ENCODE measurements at places on chromosomes 2 and 18. TPM values are rescaled to one million over a fixed set of nuclear protein-coding genes. Genes with fewer than 3 reads are reported as not detected.
A peak's percentile ranks its signal among the peaks of the same experiment; 100 is the strongest.

GRCh38 chr2:120701499-120701898 is 34.2 kb upstream of the GLI2 start:
- no peak overlapping the region for H3K27ac ChIP-seq
- H3K27me3 ChIP-seq = no peaks in the 10 kb centered on the region
- no peaks in the 10 kb centered on the region for H3K36me3 ChIP-seq

DNA sequence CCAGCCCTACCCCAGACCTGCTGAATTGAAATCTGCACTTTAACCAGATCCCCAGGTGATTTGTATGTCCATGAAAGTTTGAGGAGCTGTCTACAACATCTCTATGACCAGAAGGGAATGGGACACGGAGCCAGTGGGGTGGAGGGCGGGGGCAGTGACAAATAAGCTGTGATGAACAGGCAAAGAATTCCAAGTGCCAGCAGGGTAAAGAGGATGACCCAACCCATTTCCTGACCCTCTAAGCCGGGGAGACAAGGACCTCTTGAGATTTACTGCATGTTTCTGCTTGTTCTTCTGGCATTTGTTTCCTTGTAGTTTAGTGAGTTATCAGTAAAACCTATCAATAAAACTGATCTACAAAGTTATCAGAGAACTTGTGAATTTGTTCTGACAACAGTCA is 8.7 kb downstream of the TET3 start:
- H3K27me3 ChIP-seq = no peaks in the 10 kb centered on the region
- no peak overlapping the region for H3K4me3 ChIP-seq
- no peaks in the 10 kb centered on the region for H3K36me3 ChIP-seq
- H3K27ac ChIP-seq = no peak overlapping the region
- DNase-seq = no peak

DNA sequence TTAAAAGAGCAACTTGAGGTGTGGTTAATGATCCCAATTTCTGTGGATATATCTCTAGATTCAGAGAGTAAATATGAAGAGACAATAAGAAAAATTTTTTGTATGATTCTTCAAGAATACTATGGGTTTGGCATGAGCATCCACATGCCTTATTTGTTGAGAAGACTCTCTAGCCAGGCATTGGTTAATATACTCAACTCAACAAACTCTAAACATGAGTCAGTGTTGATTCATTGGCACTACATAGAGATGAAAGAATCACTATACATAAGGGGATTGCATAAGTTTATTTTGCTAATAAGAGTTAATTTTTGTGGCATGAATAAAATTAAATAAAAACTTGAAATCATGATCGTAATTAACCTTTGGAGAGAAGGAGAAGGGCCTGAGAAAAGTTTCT is 930.2 kb upstream of the LRRTM1 start:
- no peaks in the 10 kb centered on the region for H3K36me3 ChIP-seq
- no peaks in the 10 kb centered on the region for H3K4me1 ChIP-seq
- no peak overlapping the region for H3K27ac ChIP-seq

GRCh38 chr2:129396980-129397599 is 582.4 kb upstream of the RAB6C start:
- no peaks in the 10 kb centered on the region for H3K27me3 ChIP-seq
- no peak overlapping the region for H3K27ac ChIP-seq
- no peaks in the 10 kb centered on the region for H3K4me1 ChIP-seq
- no peaks in the 10 kb centered on the region for H3K36me3 ChIP-seq

GRCh38 chr2:40440835-40441234 is 11.1 kb downstream of the SLC8A1 start:
- H3K4me3 ChIP-seq = no peak overlapping the region
- no peaks in the 10 kb centered on the region for H3K36me3 ChIP-seq
- no peaks in the 10 kb centered on the region for H3K27me3 ChIP-seq

- H3K27ac ChIP-seq = no peak overlapping the region
- DNase-seq = no peak
- H3K27me3 ChIP-seq = no peaks in the 10 kb centered on the region
- H3K4me1 ChIP-seq = no peaks in the 10 kb centered on the region
- peaks cover 4% of the 10 kb centered on the region for H3K36me3 ChIP-seq
- no peak overlapping the region for H3K4me3 ChIP-seq
These were observed 17.9 kb downstream of the LPIN1 start for GRCh38 chr2:11764359-11764758.

DNA sequence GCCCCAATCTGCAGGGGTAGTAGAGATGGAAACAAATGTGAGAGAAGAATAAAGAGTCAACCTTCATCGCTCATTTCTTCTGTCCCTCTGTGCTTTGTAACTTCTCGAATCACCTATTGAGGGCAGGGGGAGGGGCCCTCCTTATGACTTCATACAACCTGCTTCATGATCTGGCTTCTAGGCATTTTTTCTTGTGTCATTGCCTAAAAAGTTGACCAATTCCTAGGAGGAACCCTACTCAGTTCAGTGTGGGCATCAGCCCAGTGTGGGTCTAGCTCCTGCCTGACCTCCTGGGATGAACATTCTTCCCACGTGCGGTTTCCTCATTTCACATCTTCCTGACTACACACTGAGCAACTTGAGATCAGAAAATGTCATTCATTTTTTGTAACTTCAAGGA is 46.3 kb upstream of the CREB1 start:
- no peak overlapping the region for H3K27ac ChIP-seq
- DNase-seq = no peak
- H3K4me1 ChIP-seq = peaks cover 8% of the 10 kb centered on the region
- H3K4me3 ChIP-seq = no peak overlapping the region

The ANKRD29 gene
- total RNA-seq = 10.2 TPM

GRCh38 chr2:71478806-71479205 is 25.4 kb downstream of the DYSF start:
- DNase-seq = no peak
- H3K36me3 ChIP-seq = no peaks in the 10 kb centered on the region
- no peak overlapping the region for H3K4me3 ChIP-seq
- no peaks in the 10 kb centered on the region for H3K4me1 ChIP-seq

The SRD5A2 gene
- not detected for total RNA-seq

The TEKT4 gene
- not detected for total RNA-seq

The SGO2 gene
- total RNA-seq = 3.2 TPM

GRCh38 chr2:234304950-234305349 is 191.9 kb downstream of the ARL4C start:
- DNase-seq = no peak
- H3K36me3 ChIP-seq = no peaks in the 10 kb centered on the region
- H3K4me1 ChIP-seq = no peaks in the 10 kb centered on the region
- H3K27me3 ChIP-seq = no peaks in the 10 kb centered on the region
- H3K27ac ChIP-seq = no peak overlapping the region

DNA sequence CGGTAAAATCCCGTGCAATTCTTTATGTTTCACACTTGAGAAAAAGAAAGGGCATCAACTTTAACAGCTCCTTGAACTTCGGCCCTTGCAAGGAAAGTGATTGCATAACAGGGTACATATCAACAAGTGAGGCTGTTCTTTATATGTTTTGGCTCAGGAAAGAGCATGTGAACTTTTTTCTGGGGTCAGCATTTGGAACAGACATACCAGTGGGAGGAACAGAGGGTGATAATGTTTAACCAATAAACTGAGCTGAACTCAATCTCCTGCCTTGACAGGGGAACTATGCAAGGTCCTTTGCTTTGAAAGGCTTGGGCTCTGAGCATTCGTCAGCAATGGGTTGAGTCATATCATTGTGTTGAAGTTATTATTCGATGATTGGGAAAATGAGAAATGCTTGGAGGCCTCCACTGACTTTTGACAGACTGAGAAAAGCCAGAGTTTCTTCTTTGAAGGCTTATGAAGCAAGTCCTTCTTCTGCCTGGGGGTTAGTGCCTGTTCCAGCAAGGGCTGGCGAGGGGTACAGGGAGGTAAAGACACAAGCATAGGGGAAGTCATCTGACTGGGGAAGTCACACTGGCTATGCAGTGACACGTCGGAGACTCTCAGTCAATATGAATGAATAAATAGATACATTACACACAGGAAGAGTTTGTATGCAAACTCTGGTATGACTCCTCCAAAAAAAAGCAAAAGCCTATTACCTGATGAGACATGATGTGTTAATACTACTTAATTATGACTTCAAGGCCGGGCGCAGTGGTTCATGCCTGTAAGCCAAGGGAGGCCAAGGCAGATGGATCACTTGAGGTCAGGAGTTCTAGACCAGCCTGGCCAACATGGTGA is 57.2 kb downstream of the CYB5A start:
- no peaks in the 10 kb centered on the region for H3K4me1 ChIP-seq
- no peak overlapping the region for H3K27ac ChIP-seq

DNA sequence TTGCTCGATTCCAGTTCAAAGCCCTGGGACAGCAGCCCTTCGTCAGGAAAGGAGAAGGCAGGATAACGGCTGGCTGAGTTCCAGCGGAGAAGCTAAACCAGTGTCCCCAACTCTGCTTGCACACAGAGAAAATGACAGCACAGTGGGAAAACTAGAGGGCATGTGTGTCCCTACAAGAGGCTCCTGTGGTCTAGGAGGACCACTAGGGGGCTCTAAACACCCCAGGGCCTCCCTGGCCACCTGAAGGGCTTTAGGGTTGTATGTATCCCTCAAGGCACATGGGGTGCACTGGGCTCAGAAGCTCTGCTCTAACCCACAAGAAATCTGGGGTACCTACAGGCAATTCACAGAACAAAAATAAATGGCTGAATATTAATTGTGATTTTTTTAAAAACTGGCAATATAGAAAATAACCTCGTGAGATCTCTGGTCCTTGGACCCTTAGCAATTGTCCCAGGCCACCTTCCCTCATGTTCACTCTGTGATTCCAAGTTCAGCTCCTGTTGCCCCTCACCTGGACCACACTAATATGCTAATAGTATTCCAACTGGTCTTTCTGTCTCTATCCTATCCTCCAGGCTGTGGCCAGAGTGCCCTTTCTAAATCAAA is 17.5 kb downstream of the STAT1 start:
- H3K4me1 ChIP-seq = no peaks in the 10 kb centered on the region
- no peak overlapping the region for H3K27ac ChIP-seq
- no peak for DNase-seq
- no peak overlapping the region for H3K4me3 ChIP-seq
- H3K27me3 ChIP-seq = no peaks in the 10 kb centered on the region

DNA sequence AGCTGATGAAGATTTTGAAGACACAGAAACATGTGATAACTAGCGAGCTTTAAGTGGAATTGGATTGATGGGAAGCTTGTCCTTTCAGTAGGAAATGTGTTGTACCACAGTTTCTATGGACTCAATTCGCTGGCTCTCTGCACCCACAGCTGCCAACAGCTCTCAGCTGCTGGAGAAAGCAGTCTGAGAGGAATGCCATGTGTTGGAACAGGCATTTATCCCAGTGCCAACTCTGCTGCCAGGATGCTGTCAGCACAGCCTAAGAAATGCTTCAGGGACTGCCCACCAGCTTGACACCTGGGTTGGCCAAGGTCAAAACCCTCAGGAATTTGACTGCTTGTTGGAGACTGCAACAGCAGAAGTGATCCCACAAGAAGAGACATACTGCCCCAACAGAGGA is 193.0 kb upstream of the THSD7B start:
- no peak for DNase-seq
- no peaks in the 10 kb centered on the region for H3K4me1 ChIP-seq
- H3K36me3 ChIP-seq = no peaks in the 10 kb centered on the region
- no peak overlapping the region for H3K27ac ChIP-seq

DNA sequence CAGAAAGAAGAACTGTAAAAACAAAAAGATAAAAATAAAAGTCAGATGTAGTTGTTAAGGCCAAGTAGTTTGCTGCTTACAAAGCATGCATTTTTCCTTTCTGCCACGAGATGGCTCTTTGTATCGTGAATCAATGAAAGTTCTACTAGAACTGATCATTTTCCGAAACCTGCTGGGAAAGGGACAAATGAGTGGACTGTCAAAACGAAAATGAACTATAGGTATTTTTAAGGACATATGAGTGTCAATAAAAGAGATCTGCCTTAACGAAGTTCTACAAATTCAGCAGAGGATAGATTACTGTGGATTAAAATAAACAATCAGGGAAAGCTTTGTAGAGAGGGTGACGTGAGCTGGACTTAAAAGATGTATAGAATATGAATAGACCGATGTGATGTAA is 15.0 kb upstream of the ELOA2 start:
- no peak for DNase-seq
- H3K27ac ChIP-seq = no peak overlapping the region
- H3K4me3 ChIP-seq = no peak overlapping the region
- no peaks in the 10 kb centered on the region for H3K27me3 ChIP-seq
- no peaks in the 10 kb centered on the region for H3K4me1 ChIP-seq
- H3K36me3 ChIP-seq = no peaks in the 10 kb centered on the region

GRCh38 chr2:144320491-144320890 is 199.4 kb downstream of the ZEB2 start:
- peak overlapping the region; percentile 30 for H3K27ac ChIP-seq
- no peaks in the 10 kb centered on the region for H3K27me3 ChIP-seq
- peaks cover 2% of the 10 kb centered on the region for H3K4me1 ChIP-seq
- no peak for DNase-seq
- H3K4me3 ChIP-seq = no peak overlapping the region

DNA sequence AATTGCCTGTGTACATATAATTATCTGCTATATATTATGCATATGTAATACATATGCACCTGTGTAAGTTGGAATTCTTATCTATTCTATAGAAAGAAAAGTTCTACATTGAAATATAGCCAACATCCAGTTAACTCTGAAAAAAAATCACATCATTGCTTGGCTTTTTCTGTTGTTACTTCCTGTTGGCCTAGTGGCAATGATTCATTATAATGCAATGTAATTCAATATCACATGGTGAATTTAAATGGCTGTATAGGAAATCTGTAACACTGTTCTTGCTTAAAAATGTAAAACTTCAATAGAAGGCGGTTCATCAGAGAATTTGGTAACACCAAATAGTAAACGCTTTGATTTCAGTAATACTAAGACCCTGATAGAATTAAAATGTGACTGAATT is 44.5 kb upstream of the MAP4K3 start:
- no peaks in the 10 kb centered on the region for H3K27me3 ChIP-seq
- peaks cover 3% of the 10 kb centered on the region for H3K4me1 ChIP-seq
- DNase-seq = no peak
- no peaks in the 10 kb centered on the region for H3K36me3 ChIP-seq

DNA sequence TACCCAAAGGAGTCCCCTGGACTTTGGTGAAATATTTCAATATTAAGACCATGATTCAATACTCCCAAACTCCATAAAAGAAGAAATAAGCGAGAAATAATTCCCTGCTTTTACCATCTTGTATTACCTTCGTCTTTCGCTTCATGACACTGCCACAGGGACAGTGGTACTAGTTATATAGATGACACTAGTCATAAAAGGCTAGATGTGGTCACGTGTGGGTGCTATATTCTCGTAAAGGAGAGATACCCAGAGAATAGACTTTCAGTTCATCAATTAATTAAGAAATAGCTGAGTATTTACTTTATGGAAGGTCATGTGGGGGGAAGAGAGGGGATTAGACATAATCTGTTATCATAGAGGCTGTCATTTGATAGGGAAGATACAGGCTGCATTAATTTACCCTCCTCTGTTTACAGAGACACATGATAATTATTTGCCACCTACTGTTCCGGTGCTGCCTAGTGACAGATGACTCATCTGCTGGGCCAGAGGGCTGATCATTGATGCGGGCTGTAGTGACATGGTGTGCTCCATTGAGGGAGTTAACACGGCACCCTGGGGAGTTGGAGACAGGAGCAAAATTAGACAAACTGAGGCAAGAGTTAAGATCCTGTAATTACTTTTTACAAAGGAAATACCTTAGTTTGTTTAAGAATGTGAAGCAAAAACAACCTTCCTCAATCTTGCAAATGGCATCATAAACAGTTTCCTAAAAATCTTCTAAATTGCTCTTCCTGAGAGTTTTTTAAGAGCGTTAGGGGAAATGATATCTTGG is 78.2 kb upstream of the ITGB6 start:
- no peaks in the 10 kb centered on the region for H3K4me1 ChIP-seq
- no peaks in the 10 kb centered on the region for H3K27me3 ChIP-seq
- no peak overlapping the region for H3K4me3 ChIP-seq
- H3K27ac ChIP-seq = no peak overlapping the region
- DNase-seq = no peak

The ICA1L gene
- total RNA-seq = 7.7 TPM
